ENCODE measurements at places on chromosomes 2 and 18.
A peak's percentile ranks its signal among the peaks of the same experiment; 100 is the strongest.

GRCh38 chr2:144128130-144128746 lies 391.7 kb downstream of the ZEB2 start:
- DNase-seq, result no peak

GRCh38 chr2:43004879-43005244 lies 212.5 kb upstream of the HAAO start:
- no peak for DNase-seq

DNA sequence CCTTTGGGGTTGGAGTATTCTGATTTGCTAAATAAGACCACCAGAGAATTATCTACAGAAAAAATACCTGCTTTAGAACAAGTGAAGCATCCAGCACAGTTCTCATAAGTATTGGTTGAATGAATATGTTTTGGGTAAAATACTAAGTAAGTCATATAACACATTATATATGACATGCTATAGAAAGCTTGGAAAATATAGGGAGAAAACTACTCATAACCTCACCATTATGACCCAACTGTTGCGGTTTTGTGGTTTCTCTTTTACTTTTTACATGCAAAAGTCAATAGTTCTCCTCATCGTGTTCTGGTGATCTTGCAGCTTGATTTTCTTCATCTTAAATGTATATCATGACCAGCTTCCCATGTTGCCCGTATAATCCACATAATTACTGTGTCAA lies 66.2 kb downstream of the DIPK1C start:
- no peak for DNase-seq

- no peak for DNase-seq
Measured at GRCh38 chr2:42127425-42128424, 41.4 kb upstream of the EML4 start.

DNA sequence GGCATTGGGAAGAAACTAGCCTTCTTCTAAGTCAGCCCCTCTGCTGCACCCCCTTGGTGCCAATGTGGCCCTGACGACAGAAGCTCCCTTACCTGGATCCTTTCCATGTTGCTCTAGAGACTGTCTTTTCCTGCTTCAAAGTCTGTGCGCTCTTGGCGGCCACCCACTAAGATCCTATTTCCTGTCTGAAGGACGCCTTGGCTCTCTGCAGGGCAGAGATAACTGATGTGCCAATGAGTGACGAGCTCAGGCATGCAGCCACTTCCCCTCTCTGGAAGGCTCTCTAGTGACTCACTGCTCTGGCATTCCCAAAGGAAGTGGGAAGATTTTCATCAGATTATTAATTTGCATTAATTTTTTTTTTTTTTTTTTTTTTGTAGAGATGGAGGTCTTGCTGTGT lies 273.5 kb downstream of the CDH20 start:
- DNase-seq, result no peak

DNA sequence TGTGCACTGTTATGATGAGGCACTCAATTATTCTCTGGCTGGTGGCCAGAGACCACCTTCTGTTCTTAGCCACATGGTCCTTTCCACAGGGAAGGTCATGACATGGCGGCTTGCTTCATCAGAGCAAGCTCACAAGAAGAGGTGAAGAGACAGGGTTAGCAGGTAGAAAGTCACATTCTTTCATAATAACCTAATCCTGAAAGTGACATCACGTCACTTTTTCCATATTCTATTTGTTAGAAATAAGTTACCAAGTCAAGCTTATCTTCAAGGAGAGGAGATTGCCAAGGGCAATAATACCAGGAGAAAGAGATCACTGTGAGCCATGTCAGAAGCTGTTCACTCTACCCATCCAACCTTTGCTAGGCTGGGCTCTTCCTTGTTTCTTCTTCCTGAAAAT lies 139.4 kb downstream of the OSR1 start:
- no peak for DNase-seq

- no peak for DNase-seq
Measured at GRCh38 chr2:118495290-118495689, 352.2 kb downstream of the EN1 start.

DNA sequence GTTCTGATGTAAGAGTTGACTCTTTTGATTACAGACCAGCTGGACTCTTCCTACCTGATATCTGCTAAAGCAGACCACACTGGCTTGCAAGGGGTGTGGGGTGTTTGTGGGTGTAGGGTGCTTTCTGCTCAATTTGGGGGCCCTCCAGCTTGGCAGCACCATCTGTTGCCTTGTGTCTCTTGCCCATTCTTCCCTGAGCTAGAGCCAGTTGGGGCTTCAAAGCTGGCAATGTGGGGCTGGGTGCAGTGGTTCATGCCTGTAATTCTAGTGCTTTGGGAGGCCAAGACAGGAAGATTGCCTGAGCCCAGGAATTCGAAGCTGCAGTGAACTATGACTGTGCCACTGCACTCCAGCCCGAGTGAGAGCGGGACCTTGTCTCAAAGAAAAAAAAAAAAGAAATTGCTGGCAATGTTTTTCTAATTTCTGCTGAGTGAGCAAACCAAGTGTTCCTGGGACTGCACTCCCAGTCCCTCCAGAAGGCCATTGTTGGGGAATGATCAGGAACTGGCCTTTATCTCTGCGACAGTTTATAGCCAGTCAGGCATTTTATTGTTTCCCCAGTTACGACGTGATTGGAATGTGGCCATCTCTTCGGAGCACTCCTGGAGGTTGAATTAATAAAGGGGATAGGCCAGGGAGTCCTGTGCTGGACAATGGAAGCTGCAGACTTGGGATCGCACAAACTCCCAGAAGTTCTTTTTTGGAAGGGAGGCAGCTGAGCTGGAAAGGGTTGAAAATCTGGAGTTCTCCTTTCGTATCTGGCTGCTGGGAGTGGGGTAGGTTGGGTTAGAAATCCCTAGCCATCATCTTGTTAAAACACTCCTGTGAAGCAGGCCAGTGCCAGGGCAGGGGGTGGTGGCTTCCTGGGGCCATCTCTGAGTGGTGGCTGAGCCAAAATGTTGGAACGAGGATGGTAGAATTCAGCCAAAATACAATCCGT lies 57.2 kb downstream of the LIPG start:
- DNase-seq, result no peak

DNA sequence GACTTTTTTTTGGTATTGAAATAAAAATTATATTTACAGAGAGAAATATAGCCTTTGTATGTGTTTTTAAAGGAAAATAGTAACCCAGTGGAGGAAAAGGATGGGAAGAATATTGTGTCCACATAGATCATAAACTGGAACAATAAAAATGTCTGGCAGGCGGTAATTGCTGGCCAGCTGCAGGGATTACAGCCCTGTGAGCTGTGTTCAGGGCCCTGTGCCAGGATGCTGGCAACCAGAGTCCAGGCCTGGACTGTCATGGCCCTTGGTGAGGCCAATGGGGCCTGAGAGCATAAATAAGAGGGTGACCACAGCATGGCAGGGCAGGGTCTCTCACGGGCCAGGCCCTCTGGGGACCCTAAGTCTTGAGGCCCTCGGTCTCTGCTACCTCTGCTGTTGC lies 171.2 kb downstream of the ACOXL start:
- DNase-seq, result peak; percentile 4

DNA sequence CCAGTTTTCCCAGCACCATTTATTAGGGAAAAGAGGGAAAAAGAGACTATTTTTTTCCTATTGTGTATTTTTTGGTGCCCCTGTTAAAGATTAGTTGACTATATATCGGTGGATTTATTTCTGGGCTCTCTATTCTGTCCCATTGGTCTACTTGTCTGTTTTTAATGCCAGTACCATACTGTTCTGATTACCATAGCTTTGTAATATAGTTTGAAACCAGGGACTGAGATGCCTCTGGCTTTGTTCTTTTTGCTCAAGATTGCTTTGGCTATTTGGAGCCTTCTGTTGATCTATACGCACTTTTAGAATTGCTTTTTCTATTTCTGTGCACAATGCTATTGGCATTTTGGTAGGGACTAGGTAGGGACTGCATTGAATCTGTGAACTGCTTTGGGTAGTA lies 151.7 kb downstream of the ADCYAP1 start:
- no peak for DNase-seq

DNA sequence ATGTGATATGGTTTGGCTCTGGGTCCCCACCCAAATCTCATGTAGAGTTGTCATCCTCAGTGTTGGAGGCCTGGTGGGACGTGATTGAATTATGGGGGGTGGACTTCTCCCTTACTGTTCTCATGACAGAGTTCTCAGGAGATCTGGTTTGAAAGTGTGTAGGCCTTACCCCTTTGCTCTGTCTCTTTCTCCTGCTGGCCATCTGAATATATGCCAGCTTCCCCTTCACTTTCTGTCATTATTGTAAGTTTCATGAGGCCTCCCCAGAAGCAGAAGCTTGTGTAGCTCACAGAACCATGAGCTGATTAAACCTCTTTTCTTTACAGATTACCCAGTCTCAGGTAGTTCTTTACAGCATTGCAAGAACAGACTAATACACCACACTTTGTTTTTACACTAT lies 222.3 kb downstream of the DOK6 start:
- no peak for DNase-seq

- no peak for DNase-seq
Measured at GRCh38 chr2:207975921-207976320, 49.4 kb downstream of the PLEKHM3 start.

- DNase-seq, result peak; percentile 39
Measured at GRCh38 chr18:79506191-79507075, 110.7 kb downstream of the NFATC1 start.

GRCh38 chr2:80348078-80348477 lies 43.5 kb upstream of the LRRTM1 start:
- no peak for DNase-seq

DNA sequence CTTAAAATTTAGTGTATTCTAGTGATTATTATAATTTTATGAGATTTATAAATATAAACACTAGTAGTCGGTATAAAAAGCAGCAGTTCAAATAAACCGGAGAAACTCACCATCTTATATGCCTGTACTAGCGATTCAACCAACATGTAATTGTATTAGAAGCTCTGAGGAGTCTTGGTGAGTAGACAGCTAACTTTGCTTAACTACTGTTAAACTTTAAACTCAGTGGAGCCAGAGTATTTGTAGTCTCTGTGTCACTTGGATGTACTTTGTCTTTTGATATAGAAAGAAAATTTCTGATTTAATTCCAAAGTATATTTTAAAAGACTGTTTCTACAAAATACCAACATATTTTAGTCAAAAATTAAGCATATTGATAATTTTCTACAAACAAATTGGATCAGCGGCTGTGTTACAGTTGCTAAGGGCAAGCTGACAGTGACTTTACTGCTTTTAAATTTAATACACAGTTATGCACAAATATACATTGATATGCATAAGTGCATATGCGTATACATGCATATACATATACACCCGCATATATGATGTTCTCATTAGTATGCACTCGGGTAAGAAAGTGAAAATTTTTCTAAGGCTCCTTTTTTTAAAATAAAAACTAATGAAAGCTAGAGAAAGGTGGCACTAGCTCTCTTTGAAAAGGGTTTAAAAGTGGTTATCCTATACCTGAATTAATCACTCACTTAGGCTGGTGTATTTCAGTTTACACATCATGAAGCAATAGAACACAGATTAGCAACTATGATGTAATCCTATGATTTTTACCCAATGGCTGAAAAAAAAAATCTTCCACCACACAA lies 374.5 kb downstream of the NCKAP5 start:
- no peak for DNase-seq

- DNase-seq, result no peak
Measured at GRCh38 chr2:30476636-30477035, 29.6 kb downstream of the LCLAT1 start.

DNA sequence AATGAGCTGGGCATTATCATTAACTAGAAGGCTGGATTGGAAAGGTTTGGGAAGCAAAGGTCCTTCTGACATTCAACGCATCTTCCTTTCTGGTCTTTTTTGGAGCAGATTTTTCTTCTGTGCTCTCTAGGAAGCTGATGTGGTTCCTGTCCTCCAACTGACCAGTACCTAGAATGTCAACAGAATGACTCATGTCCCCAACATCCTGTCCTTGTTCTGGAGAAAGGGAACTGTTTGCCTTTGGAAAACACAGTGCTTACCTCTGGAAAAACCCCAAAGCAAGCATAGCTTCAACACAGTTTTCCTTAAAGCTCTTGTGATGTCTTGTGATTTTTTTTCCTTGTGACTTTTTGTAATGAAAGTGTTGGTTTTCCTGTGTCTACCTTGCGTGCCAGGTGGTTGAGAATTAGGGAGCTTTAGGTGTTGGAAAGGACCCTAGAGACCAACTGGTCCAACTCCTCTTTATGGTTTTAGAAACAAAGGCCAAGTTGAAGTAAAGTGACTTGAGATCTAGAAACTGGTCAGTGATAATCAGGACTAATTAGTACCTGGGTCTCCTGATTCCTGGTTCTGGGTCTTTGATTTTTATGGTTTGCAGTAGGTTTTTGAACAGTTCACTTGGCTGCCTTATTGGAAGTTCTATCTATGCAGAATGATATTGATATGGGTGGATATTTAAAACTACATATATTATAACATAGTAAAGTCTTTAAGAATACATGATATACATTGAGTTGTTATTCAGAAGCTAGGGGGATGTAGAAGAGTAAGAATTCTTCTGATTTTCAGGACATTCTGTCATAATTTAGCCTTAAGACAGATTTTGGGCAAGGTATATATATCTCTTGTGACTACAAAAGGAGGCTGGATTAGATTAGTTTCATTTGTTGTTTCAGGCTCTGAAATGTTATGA lies 70.5 kb downstream of the FMNL2 start:
- DNase-seq, result no peak

DNA sequence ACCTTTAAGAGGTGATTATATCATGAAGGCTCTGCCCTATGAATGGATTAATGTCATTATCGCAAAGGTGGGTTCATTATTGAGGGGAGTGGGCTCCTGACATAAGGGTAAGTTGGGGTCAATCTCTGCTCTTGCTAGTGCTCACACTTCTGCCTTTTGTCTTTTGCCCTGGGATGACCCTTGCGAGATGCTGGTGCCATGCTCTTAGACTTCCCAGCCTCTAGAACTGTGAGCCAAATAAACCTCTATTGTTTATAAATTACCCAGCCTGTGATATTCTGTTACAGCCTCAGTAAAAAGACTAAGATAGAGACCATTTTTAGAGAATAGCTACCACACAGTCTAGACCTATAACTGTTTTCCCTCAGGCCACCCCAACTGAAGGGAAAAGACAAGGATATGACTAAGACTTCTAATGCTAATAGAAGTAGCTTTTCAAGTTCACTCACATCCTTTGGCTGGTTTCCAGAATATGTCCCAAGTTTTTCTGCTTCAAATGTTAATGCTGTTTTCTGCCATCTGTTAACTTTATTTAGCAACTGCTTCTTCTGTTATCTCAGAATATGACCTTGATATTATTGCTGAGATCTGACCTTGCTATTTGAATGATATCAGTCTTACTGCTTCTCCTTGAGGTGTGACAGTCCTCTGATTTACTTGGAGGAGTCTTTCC lies 65.1 kb upstream of the STAM2 start:
- no peak for DNase-seq

DNA sequence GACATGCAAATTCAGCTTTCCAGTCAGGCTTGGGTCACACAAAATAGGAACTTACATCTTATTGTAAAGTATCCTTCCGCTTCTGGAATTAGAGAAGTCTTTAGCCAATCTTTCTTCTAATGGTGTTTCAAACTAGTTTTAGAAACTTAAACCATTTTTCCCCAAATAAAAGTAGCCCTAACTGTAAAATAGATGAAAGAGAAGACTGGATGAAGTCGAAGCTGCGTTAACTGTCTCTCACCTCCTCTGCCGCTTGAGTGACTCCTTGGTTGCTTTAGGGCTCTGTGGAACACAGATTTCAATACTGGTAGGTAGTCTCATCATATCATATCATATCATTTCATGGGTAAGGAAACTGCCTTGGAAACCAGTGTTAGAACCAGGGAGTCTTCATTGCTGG lies 498.4 kb downstream of the XIRP2 start:
- no peak for DNase-seq

- no peak for DNase-seq
Measured at GRCh38 chr2:85259879-85260278, 67.9 kb downstream of the TGOLN2 start.
